KBM-7 (cell line): ENCODE measurements at places on chromosomes 11 and 22.

- no peak for DNase-seq
Observed at GRCh38 chr11:96538104-96538503, 148.3 kb downstream of the JRKL start.

- DNase-seq: no peak
Observed at GRCh38 chr11:96102664-96103078, 178.8 kb upstream of the MTMR2 start.

DNA sequence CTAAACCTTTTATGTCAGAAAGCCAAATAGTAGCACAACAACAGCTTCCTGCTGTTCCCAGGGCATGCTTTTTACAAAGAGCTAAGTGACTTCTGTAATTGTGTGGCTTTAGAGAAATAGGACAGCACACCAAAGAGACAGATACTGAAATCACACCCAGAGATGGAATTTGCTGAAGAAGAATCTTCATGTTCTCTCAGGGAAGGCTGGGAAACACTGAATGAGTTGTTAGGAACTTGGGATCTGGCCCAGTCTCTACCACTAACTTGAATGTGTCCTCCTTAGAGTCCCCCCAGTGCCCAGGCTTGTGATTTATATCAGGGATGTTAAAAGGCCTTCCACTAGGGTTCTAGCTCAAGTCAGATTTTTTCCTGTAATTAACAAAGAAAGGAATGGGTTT lies 175.2 kb downstream of the DBX1 start:
- no peak for DNase-seq

GRCh38 chr11:118607401-118608359 lies at the start of gene PHLDB1:
TSS of gene PHLDB1 (plus strand) at chr11:118607615. CDS start at chr11:118613837, 6,222 bp downstream.
- peak; percentile 83 for DNase-seq

DNA sequence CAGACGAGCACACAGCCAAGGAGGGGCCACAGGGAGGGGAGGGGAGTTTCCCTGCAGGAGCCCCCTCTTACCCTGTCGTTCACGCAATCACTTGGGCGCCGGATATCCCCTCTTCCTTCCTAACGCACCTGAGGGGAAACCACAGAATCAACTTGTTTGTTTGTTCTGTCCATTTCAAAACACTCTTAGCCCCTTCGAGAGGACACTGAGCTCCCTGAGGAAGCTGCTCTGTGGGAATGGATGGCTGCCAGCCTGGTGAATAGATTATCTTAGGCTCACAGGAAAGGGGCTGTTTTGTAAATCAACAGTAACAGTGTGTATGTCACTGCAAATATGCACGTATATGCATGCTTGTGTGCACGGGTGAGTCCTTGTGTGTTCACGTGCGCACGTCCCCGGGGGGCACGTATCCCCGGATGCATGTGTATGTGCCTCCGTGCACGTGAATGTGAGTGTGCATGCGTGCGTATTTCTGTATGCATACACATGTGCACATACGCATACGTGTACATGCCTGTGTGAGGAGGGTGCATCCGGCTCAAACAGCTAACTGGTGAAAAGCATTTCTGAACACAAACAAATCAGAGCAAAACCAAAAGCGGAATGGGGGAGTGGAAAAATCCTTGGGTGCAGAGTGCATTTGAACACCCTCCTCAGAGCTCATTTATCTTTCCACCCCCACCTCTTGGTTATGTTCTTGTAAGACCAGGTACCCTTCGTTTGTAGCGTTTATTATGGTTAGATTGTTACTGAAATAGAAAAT lies 7.2 kb downstream of the ARSA start:
- DNase-seq: peak; percentile 92

DNA sequence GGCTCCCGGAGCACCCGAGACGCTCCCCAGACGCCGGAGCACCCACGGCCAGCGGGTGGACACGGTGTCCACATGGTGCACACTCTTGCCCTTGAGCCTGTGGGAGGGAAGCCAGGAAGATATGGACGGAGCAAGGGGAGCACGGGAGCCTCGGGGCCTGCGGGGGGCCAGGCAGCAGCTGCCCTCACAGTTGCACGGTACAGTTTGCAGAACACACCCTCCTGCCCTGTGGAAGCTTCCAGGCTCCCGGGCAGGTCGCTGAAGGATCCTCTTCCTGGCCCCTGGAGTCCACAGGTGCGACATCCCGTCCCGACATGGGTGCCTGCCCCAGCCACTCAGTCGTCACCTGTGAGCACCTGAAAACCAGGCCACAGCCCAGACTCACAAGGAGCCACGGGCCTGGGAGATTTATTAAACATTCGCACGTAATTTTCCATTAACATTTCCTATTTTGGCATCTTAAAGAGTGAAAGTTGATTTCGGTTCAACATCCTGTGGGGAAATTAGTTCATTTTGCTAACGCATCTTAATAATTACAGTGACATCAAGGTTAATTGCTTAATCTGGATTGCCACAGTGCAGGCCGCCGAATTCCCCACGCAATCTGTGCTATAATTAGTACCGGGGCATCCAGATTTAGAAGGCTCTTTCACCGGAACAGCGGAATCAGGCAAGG lies 253.3 kb downstream of the BRD1 start:
- DNase-seq: no peak

- no peak for DNase-seq
Observed at GRCh38 chr11:95660038-95660437, 129.5 kb downstream of the FAM76B start.

- no peak for DNase-seq
Observed at GRCh38 chr22:33404723-33405122, 346.5 kb upstream of the SYN3 start.
